Esophagus squamous epithelium (tissue), 5 donors: ENCODE measurements at places on chromosomes 1 and 21.

DNA sequence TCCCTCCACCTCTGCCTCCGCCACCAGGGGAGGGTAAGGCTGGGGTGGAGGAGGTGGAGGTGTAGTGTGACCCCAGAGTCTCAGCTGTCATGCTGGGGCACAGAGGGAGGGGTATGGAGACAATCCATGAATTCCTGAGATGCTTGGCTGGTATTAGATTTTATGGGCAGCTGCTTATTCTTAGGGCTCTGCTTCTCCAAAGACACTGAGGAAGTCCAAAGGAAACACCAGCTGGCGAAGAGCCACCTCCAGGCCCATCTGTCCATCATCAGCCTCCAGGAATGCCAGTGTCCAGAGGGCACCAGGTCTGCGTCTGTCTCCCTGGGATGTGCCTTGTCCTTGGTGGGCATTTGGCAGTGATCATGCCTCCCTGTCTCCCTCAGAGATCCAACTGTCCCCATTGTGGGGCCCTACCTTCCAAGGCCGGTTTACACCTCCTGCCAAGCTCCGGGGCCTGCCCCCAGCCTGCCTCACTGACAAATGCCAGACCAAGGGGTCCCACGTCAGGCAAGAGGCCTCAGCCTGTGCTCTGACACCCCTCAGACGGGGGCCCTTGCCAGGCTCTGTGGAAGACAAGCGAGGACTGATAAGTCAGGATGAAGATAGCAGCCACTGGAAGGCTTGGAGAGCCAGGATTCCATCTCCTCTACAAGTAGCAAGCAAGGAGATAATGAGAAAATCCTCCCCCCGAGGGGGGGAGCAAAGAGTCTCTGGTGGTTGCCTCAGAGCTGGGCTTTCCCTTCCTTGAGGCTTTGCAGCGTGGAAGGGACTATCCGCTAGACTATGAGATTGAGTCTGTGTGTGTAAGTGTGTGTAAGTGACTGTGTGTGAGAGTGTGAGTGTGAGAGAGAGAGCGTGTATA, 1.6 kb downstream of the TNNI1 start:
- DNase-seq, result no peak

- no peak for DNase-seq
Observed at GRCh38 chr1:6599141-6599975, 3.3 kb downstream of the KLHL21 start.

DNA sequence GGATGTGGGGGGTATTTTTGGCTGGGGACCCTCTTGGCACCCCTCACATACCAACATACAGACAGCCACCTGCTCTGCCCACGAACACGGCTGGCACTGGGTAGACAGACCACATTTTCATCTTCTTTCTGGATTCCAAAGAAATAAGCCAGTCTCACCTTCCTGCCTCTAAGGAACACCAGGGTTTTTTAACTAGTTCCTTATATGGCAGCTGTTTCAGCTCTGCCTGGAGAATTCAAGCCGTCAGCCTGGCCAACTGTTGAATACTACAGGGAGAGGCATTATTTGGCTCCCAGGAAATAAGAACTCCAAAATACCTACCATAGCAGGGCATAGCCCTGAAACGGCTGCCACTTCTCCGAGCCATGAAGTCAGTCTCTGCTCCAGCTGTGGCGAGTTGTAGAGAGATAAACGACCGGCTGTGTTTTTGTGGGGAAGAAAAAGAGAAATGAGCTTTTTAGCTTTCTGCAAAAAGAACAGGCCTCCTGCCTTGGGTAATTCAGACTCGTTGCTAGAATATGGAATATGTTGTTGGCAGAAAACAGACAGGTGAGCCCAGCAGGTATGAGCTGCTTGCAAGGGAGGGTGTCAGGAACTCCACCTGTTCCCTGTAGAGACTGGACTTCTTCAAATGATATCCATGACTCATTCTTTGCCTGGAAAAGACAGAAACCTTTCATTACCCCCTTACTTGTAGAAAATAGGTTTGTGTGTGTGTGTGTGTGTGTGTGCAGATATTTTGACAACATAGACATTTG, 51.8 kb downstream of the MT1HL1 start:
- DNase-seq, result no peak

- DNase-seq, result no peak
Observed at GRCh38 chr1:170077926-170078325, 3.4 kb upstream of the KIFAP3 start.

- DNase-seq, result no peak
Observed at GRCh38 chr1:168419736-168420135, 124.1 kb downstream of the XCL2 start.

DNA sequence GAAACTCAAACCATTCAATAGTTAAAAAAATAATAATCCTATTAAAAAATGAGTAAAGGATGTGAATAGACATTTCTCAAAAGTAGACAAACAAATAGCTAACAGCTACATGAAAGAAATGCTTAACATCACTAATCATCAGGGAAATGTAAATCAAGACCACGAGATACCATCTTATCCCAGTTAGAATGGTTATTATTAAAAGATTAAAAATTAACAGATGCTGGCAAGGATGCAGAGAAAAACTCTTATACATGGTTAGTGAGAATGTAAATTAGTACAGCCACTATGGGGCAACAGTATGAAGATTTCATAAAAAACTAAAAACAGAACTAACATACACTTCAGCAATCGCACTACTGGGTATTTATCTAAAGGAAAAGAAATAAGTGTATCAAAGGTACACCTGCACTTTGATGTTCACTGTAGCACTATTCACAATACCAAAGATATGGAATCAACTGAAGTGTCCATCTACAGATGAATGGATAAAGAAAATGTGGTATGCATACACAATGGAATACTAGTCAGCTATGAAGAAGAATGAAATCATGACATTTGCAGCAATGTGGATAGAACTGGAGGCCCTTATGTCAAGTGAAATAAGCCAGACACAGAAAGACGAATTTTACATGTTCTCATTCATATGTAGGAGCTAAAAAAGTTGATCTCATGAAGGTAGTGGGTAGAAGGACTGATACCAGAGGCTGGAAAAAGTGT, 117.9 kb downstream of the ACBD6 start:
- DNase-seq, result no peak

- no peak for DNase-seq
Observed at GRCh38 chr1:50023292-50024159, at the start of gene AGBL4. Gene AGBL4, minus strand, starts transcription at chr1:50023954.

- DNase-seq, result no peak
Observed at GRCh38 chr1:103211073-103211472, 102.8 kb upstream of the COL11A1 start.

GRCh38 chr1:83693427-83694126, 305.4 kb downstream of the TTLL7 start:
- no peak for DNase-seq

GRCh38 chr1:246513619-246514343, 6.7 kb upstream of the SMYD3 start:
- DNase-seq, result no peak

DNA sequence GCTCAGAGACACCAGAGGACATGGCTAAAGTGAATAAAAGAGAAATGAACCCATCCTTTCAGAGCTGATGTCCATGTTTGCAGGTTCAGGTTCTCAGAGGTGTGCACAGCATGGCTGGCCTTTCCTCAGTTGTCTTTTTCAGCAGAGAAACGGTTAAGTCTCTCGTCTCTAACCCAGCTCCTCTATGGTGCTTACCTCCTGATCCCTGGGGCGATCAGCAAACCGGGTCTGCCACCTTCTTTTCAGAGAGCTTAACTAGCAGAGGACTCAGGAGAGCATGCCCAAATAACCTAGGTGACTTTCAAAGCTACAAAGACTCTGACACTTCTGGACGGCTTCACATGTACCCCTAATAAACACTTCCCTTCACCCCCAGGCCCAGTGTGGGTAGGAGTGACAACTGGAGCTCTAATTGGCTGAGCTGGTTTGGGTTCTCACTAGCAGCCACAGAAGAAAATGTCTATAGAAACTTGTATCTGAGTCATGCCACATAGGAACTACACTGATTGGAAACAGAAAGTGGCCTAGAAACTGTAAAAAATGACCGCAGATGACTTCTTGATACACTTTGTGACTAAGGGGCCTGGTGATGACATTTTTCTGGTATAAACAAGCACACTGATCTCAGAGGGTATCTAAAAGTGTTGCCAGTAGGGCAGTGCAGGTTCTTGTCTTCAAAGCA, at the start of gene AIM2:
AIM2 (minus strand) TSS at position 329 of the 682 bp plus-strand sequence. CDS start 3,267 bp downstream, outside the sequence.
- no peak for DNase-seq

GRCh38 chr1:230515451-230516145, 89.5 kb upstream of the PGBD5 start:
- no peak for DNase-seq

DNA sequence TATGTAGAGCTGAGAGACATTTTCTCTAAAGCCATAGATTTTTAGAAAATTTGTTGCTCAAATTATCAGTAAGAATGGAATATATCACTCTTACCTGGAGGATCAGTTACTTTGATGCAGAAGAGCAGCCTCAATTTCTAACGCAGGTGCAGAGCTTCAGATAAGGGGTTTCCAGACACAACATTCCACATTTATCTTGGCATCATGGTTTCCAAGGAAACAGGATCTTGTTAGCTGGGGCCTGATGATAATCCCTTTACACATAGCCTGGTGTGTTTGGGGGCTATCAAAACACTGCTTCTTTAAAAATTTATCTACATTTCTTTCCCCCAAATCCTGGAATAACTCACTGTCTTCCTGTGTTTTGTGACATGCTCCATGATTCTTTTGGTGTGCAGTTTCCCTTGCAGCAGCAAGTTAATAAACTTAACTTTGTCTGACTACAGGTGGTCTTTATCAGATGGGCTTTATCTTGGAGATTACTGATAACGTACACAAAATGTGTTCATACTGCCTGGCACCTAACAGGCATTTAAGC, 2.7 kb upstream of the STX12 start:
- no peak for DNase-seq

DNA sequence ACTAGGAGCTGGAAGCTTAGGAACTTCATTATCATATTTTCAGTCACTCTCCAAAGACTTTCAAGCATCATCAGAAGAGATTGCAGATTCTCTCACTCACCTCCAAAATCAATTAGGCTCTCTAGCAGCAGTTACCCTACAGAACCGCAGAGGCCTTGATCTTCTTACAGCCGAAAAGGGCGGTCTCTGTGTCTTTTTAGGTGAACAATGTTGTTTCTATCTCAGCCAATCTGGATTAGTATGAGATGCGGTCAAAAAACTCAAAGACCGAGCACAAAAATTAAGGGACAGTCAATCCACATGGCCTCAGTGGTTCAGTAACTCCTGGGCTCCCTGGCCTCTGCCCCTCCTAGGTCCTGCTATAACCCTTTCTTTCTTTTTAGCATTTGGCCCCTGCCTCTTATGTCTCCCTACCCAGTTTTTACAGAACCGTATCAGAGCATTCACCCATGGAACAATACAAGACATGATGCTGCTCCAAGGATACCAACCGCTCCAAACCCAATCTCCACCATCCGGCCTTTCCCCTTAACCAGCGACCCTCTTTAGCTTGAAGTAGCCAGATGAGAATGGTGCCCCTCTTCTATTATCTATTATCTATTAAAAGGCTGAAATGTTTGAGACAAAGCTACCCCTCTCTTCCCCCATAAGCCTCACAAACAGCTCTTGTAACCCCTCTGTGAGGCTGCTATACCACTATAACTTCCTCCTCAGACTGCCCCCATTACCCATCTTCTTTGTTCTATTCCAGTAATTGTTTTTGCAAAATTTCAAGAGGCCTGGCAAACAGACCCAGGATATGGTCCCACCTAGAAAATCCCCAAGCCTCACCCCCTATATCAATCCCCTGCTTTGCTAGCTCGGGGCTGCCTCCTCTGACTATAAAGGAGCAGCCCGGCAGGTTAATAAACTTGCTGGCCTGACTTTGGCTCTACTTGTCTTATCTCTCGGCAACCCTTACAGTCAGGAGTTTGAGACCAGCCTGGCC, 18.7 kb upstream of the CA6 start:
- no peak for DNase-seq

- peak; percentile 7 for DNase-seq
Observed at GRCh38 chr1:63892632-63893395, 119.0 kb downstream of the ROR1 start.

DNA sequence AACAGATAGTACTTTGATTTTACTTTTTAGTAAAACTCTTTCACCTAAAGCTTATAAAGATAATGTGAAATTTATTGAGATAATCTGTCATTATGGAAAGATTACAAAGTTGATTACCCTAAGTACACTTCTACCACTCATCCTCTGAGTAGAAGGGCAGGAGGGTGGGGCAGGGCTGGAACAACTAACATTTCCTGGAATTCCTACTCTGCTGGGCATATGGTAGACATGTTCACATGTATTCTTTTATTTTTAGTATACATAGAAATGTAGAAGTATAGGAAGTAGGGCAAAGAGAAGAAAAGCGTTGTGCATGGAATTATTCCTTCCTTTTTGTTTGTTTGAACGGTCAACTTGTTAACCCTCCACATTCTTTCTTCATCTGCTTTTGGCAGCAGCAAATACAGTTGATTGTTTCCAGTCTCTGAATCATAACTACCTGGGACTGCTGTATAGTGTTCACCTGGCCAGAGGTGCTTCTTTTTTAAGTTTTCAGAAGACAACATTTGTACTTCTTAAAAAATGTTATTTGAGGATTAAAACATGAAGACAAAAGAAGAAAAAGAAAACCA, 85.1 kb downstream of the POU2F1 start:
- DNase-seq, result no peak

DNA sequence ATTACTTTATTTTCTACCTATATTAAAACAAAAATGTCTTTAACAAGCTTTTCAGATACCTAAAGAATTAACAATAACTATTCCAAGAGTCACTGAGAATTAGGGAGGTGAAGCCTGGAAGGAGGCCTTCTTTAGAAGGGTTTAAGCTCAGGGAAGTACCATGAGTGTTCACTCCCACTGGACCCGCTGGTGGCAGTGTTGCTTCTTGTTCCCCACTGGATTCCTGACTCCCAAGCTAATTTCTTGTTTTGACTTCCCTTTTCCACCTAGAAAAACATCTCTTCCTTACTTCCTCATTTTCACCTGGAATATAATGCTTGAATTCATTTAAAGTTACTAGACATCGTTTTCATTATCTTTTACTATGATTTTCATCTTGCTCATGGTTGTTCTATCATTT, 264.2 kb downstream of the HMCN1 start:
- no peak for DNase-seq

- DNase-seq, result no peak
Observed at GRCh38 chr1:229756666-229757065, 130.6 kb downstream of the URB2 start.

- no peak for DNase-seq
Observed at GRCh38 chr1:218837051-218837450, 336.6 kb upstream of the LYPLAL1 start.

DNA sequence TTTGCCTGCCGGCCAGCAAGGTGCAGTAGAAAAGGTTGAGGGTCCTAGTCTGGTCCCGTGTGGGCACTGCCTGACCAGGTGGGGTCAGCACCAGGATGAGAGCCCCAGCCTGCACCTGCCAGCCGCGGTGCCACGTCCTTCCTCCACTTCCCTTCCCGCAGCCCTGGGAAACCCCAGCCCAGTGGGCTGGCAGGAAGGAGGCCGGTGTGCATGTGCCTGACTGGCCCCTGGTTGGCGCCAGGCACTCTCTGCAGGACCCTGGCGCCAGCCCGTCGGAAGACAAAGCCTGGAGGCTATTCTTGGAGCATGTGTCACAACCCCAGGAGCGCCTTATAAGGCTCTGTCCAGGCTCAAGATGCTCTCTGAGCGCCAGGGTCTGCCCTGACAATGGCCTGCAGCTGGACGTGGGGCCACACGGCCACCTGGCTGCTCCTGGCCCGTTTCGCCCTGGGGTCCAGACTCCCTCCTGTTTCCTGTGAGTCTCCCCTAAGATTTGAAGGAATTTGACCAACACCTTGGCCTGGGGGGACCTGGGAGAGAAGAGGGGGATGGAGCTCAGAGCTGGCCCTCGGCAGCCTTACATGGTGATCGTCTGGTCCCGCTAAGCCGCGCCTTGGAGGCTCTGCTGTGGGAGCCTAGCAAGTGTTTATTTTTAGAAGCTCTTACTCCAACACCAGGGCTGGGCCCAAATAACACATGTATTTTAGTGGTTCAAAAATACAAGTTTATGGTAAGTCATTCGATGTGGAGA, 31.9 kb upstream of the POFUT2 start:
- no peak for DNase-seq
